Transverse colon (tissue), 4 donors: ENCODE measurements at places on chromosomes 12 and 14. TPM values are rescaled to one million over a fixed set of nuclear protein-coding genes. Genes with fewer than 3 reads are reported as not detected.

The RD3L gene
- not detected for total RNA-seq

The LIMA1 gene
- total RNA-seq: 254 TPM

The NGB gene
- total RNA-seq: not detected

The ADAM21 gene
- not detected for total RNA-seq

The RNFT2 gene
- 1.1 TPM for total RNA-seq

The APOF gene
- not detected for total RNA-seq

The PDE3A gene
- 123 TPM for total RNA-seq

The GLIPR1L1 gene
- not detected for total RNA-seq

The SYCP3 gene
- total RNA-seq: not detected

The RERG gene
- total RNA-seq: 12.6 TPM

The OR8S1 gene
- not detected for total RNA-seq

DNA sequence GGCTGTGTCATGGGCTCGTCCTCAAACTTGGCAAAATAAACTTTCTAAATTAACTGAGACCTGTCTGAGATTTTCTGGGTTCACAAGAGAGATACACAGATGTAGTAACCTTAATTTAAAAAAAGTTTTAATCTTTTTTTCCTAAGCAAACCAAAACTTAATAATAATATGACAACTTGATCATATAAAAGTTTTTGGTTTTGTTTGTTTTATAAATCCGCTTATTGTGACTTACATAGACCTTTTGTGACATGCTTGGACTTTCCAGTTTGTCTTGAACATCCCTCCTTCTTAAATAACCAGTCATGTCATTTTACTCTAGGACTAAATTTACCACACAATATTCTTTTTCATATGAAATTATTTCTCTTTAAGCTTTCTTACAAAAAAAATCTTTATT lies 8.5 kb downstream of the RDH12 start:
- no peak for DNase-seq

- no peak for DNase-seq
Measured at GRCh38 chr12:13256692-13257045, 60.1 kb downstream of the EMP1 start.

- no peak for DNase-seq
Measured at GRCh38 chr12:19837543-19837942, 398.3 kb downstream of the AEBP2 start.

GRCh38 chr14:62064751-62065323 lies 302.6 kb downstream of the SNAPC1 start:
- DNase-seq: no peak

GRCh38 chr12:24134092-24134491 lies 184.6 kb upstream of the SOX5 start:
- DNase-seq: no peak

GRCh38 chr12:120814203-120814902 lies 88.7 kb downstream of the ACADS start:
- DNase-seq: no peak

- no peak for DNase-seq
Measured at GRCh38 chr12:122659579-122659978, 43.6 kb downstream of the HCAR2 start.

GRCh38 chr14:68808696-68809480 lies 16.0 kb upstream of the ZFP36L1 start:
- no peak for DNase-seq

GRCh38 chr12:28063355-28063880 lies 90.9 kb upstream of the PTHLH start:
- no peak for DNase-seq

DNA sequence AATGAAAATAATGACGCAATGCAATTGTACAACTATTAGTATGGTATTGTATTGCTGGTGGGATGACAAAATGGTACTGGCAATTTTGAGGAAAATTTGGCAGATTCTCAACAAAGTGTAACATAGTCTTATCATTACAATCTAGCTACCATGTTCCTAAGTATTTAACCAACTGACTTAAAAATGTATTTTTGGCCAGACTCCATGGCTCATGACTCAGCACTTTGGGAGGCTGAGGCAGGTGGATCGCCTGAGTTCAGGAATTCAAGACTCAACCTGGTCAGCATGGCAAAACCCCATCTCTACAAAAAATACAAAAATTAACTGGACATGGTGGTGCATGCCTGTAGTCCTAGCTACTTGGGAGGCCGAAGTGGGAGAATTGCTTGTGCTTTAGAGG lies 1409.5 kb downstream of the AACS start:
- DNase-seq: no peak

GRCh38 chr12:109888179-109889020 lies 8.1 kb upstream of the GLTP start:
- no peak for DNase-seq

- no peak for DNase-seq
Measured at GRCh38 chr12:117360551-117361346, 677 bp downstream of the NOS1 start.

DNA sequence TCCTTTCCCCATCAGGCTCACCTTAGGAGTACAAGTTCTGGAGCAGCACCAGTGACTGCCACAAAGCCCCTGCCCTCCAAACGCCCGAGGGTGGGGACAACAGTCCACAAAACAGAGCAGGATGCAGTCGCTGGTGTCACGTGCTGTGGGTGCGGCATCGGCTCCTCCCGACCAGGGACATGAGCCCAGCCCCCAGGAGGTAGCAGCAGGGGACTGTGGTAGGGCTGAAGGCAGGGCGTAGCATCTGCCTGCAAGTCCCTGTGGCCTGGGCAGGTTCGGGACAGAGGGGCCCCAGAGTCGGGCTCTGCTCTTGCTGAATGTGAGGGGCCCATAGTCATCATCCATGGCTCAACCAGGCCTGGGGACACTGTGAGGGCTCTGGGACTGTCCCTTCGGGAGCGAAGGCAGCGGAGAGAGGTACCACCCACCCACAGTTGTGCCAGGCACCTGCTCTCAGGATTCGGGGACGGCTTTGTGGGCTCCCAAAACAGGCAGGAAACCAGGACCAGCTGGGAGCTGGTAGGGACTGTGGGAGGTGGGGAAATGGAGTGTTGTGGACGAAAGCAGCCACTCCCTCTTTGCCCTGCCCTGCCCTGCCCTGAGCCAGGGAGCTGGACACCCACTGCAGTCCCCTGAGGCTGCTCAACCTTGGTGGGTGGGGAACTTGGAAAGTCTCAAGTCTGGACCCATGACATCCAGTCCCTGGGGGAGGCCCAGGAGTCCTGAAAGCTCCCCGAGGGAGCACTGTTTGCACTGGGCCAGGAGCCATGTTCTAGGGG lies 30.7 kb downstream of the FBRSL1 start:
- peak; percentile 25 for DNase-seq

GRCh38 chr14:53368711-53369201 lies 215.6 kb upstream of the DDHD1 start:
- DNase-seq: no peak

DNA sequence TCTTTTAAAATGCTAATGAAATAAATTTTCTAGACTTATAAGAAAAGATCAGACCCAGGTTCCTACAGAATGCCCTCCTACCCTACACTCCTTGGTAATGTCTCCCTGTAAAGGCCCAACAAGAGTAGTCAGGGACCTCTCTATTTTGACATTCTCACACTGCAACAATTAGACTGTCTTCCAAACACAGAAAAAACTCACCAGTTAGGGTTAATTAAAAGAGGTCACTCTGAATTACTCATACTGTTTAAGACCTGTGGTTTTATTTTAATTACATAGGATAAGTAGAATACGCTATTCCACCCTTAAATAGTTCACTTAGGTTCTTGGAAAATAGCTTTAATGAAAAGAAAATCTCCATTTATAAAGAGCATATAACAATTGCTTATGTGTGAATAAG lies 142.4 kb downstream of the ITPR2 start:
- no peak for DNase-seq

- DNase-seq: no peak
Measured at GRCh38 chr14:29858299-29858698, 69.3 kb downstream of the PRKD1 start.

GRCh38 chr12:132523576-132524331 lies 33.8 kb downstream of the FBRSL1 start:
- DNase-seq: peak; percentile 73

- no peak for DNase-seq
Measured at GRCh38 chr12:58286353-58286752, 345.0 kb downstream of the ATP23 start.

GRCh38 chr14:95833429-95833828 lies 43.2 kb upstream of the TUNAR start:
- DNase-seq: no peak

- DNase-seq: no peak
Measured at GRCh38 chr12:67006610-67007009, 262.5 kb upstream of the CAND1 start.

DNA sequence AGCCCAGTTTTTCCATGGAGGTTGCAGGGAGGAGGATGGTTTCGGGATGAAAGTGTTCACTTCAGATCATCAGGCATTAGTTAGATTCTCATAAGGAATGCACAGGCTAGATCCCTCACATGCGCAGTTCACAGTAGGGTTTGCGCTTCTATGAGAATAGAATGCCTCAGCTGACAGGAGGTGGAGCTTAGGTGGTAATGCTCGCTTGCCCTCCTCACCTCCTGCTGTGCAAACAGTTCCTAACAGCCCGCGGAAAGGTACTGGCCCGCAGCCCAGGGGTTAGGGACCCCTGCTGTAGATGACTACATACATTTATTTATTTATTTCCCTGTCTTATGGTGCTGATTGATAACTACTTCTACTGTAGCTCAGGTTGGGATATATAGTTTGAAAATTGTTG lies 93.2 kb downstream of the FBXO33 start:
- no peak for DNase-seq

DNA sequence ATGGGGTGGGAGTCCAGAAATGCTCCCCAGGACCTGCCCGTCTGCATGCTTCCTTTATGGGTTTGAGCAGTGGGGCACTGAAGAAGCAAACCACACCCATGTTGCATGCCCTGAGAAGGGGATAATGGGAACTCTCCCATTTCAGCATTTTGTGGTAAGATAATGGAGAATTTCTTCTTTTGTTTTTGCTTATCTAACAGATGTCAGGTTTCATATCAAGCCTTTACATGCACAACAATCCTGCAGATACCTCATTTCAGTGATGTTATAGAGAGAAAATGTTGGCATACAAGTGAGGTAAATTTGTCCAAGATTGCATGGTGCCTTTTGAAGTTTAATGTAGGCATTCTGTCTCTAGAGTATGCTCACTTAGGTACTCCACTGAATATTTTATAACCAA lies 177.0 kb downstream of the ALX1 start:
- DNase-seq: no peak

DNA sequence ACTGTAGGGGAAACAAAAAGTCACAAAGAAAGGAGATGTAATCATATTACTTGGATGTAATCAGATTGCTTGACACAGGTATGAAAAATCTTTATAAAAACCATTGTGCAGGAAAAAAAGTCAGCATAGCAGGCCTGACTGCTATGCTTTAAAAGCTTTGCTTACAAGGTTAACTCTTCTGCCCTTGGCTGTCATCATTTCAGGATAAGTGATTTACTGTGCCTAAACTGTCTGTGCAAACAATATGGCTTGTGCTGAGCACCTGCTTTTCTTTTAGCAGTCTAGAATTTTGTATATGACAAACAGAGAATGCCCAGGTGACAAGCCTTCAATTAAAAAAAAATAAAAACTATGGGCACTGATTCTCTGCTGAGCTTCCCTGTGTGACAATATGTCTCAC lies 63.8 kb upstream of the PLEKHG7 start:
- DNase-seq: no peak

- DNase-seq: no peak
Measured at GRCh38 chr12:113143959-113144358, 5.6 kb upstream of the CFAP73 start.

DNA sequence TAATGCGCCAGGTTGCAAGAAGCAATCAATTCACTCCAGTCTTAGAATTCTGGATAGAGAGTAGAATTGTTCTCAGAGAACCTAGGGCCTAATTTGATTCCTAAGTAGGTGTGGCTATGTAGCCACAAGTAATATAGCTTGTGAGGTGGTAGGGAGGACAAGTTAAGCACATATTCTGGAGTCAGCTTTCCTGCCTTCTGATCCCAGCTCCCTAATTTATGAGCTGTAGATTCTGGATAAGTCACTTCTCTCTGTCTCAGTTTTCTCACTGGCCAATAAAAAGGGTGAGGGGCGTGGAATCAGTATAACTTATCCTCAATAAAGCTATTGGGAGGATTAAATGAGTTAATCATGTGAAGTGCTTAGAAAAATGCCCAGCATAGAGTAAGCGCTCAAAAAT lies 3.0 kb upstream of the SNW1 start:
- DNase-seq: no peak

DNA sequence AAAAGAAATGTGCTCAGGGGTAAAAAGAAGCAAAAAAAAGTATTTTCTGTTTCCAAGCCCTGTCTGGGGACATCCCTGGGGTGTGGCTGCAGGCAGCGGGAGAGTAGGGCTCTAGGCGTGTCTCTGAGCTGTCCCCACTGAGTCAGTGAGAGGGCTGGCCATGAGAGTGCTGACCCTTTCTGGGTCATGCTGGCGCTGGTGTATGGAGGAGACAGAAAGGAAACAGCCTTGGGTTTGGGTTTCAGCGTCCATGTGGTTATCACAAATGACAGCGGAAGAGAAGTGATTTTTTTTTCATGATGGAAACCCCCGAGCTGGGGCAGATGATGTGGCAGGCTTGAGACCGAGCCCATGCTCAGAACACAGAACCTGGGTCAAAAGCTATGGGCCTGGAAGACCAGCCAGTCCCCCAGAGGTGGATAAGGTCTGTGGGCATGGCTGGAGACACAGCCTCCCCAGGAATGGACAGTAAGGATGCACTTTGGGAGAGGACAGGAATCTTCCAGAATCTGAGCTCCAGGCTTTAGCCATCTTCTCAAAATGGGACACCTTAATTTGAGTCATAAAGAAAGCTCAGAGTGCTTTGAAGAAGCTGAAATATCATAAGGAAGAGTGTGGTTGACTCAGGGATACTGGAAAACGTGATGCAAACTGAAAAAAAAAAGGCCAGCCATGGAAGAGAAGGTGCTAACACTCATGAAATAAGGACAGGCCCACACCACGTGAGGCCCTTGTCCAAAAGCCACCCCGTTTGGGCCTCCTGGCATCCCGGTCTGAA lies 36.2 kb downstream of the SYNE3 start:
- peak; percentile 38 for DNase-seq

- DNase-seq: peak; percentile 59
Measured at GRCh38 chr14:75282170-75282554, 3.5 kb downstream of the FOS start.

- no peak for DNase-seq
Measured at GRCh38 chr12:108862588-108862959, 5.2 kb upstream of the SSH1 start.

DNA sequence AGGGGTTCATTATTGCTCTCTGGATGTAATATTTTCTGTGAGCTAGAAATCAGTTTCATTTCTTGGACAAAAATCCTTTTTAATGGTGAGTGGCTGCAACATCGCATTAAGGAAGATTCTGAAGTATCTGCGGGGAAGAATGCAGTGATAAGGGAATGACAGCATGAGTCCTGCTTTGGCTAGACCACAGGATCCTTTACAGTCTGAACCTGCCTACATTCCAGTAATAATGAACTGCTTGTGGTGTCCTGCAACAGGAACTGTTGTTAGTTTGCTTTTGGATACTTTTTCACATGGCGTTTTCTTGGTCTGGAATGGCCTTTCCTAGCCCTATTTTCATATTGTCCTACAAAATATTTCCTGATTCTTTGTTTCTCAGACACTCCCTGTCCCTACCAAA lies 15.7 kb downstream of the MDM2 start:
- DNase-seq: no peak

GRCh38 chr12:2753536-2753935 lies 41.2 kb upstream of the FKBP4 start:
- DNase-seq: no peak
